ENCODE measurements at places on chromosomes 12 and 14.
A peak's percentile ranks its signal among the peaks of the same experiment; 100 is the strongest.

- no peak for DNase-seq
Observed at GRCh38 chr12:15620741-15621539, 168.2 kb downstream of the EPS8 start.

DNA sequence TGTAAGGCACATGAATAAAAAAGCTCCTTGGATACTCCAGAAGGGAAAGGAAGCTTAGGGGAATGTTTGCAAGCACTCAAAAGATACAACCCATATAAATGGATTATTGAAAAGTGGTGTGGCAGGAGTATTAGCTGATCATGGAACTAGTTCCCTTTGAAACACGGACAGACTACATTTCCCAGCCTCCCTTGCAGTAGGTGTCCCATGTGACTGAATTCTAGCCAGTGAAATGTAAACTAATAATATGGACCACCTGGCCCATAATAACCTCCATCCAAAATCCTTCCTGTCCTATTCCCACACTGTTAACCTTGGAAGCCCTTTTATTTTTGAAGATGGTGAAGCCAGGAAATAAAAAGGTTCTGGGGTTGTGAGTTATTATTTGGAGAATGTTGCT, 242.3 kb downstream of the SUDS3 start:
- no peak for DNase-seq

DNA sequence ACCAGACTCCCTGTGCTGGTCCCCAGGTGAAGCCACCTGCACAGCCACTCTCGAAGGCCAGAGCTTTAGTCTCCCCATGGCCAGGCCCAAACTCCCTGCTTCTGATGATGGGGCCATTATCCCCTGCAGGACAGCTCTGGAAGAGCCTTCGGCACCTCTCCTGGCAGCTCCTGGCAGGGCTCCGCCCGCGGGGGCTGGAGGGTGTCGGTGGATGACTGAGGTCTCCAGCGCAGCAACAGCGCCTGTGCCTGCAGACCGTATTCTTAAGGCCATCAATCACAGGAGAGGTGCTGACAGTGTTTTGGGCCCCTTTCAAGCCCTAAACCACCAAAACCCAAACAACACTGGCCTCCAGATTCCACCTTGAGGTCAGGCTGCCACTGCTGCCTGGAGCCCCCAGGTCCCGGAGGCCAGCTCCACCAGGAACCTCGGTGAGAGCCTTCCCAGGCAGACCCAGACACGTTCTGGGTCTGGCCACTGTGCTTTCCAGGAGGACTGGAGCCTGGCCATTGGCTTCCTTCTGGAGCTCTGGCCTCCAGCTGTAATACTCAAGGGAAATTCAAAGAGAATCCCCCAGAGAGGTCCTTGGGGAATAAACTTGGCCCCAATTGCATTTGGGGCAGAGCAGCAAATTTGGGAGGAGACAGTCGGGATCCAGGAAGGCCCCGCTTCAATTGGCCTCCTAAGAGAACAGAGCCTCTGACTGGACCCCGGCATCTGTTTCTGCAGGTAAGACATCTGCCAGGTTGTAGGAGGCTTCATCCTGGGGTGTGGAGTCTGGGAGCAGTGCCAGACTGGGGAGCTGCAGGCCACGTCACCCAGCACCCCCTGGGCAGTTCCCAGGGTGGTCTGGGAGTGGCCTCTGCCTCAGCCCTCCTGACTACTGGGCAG, 210.6 kb upstream of the RTL1 start:
- no peak for DNase-seq

DNA sequence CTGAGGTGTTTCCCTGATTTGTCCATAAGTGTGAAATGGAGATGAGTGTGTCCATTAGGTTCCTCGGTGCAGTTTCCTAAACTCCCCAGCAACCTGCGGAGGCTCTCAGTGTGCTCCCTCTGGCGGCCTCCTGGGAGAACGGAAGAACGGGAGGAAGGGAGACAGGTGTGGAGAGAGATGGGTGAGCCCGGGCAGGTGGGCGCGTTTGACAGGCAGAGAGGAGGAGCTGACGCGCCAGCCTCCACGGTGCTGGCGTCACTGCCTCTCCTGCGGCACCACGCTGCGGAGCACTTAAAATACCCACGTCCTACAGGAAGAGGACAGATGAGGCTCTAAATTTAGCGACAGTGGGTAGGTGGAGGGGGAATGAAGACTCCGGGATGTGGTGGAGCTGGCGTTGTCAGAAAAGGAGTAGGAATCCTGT, 26.8 kb upstream of the PEX5 start:
- peak; percentile 12 for DNase-seq

GRCh38 chr14:65948302-65948701, 535.8 kb downstream of the FUT8 start:
- no peak for DNase-seq

DNA sequence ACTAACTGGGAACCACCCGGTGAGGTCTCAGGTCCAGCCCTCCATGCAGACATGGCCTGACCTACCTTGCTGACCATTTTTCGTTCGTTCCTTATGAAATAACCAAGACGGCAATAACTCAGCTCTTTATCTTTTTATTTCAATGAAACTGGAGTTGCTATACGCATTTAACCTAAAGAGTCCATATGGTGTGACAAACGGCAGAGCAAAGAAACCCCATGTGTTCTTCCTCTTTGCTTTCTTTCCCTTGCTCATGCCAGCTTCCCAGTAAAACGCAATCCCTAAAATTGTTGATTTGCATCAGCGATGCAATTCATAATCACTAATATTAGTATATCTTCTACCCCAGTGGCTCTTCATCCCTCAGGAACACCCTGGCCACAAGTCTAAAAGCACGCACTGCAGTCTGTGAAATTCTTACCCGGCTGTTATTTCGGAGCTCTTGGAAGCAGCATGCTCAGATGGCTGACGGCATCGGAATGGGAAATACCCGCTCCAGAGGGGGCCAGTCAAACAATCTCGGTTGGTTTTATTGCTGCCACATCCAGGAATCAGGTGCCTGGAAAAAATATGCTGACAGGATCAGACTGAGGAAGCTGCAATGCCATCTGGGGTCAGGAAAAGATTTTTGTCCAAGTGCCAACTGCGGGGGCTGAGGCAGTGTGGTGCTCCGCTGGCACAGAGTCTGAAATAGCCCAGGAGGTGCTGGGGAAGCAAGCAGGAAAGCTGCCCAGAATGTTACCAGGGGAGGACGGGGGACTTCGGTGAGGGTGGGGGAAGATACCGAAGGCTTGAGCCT, 28.2 kb upstream of the KCNA1 start:
- DNase-seq: no peak

DNA sequence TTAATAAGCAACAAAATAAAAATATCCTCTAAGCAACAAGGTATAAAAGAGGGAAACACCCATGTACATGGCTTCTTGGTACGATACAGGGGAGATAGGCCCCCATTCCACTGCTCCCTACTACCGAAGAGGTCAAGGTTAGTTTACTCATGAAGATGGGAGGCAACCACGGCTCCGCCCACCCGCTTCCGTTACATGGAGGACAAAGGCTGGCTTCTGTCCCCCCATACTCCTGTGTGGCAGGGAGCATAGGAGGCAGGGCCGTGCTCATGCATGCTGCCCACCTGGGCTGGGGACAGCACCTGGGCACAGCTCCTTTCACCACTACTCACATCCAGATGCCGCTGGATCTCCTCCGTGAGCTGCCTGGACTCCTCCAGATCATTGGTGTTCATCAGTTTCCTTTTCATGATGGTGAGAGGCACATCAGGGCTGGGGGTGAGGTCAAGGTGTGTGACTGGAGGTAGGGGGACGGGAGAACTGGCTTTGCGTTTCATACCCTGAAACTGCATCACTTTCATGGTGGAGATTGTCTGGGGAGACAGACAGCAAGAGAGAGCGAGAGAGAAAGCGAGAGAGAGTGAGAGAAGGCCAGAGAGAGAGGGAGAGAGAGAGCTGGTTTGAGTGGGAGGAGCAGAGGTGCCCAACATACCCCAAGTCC, 39.0 kb downstream of the LGMN start:
- no peak for DNase-seq

DNA sequence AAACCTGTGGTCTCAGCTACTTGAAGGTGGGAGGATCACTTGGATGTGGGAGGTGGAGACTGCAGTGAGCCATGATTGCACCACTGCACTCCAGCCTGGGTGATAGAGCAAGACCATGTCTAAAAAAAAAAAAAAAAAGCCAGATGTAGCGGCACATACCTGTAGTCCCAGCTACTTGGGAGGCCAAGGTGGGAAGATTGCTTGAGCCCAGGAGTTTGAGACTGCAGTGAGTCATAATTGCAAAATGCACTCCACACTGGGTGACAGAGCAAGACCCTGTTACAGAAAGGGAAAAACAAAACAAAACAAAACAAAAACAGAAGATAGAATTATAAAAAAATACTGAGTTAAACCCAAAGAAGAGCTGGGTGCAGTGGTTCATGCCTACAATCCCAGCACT, 29.1 kb upstream of the APOF start:
- DNase-seq: no peak

- DNase-seq: no peak
Observed at GRCh38 chr14:44912041-44912869, 49.5 kb downstream of the KLHL28 start.

GRCh38 chr14:24052656-24053547, 1.1 kb downstream of the CARMIL3 start:
- peak; percentile 37 for DNase-seq

DNA sequence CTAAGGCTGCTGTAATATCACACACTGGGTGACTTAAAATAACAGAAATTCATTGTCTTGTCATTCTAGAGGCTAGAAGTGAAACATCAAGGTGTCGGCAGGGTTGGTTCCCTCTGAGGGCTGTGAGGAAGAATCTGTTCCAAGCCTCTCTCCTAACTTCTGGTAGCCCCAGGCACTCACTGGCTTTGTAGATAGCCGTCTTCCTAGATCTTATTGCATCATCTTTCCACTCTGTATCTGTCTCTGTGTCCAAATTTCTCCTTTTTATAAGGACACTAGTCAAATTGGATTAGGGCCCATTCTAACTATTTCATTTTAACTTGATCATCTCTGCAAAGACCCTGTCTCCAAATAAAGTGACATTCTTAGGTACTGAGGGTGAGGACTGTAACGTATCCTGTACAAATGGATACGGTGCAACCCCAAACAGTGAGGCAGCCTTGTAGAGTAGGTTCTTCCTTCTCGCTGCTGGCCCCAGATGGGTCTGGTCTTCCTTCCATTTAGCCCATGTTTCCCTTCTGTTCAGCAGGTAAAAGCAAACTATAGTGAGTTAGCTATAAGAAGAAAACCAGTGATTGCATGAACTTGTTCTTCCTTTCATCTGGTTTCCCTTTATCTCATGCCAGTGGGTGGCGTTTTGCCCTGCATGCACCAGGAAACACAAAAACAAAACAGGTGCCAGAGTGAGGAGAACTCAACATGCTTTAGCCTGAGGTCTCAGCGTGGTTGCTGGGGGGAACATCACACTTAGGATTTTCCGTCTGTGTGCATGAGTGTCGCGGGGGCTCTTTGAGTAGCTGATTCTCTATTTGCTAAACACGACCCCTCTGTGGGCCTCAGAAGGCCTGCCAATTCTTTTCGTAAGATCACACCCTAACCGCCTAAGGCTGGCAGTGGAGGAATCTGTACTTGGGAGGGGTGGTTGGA, 19.5 kb downstream of the TTC9 start:
- peak; percentile 69 for DNase-seq

DNA sequence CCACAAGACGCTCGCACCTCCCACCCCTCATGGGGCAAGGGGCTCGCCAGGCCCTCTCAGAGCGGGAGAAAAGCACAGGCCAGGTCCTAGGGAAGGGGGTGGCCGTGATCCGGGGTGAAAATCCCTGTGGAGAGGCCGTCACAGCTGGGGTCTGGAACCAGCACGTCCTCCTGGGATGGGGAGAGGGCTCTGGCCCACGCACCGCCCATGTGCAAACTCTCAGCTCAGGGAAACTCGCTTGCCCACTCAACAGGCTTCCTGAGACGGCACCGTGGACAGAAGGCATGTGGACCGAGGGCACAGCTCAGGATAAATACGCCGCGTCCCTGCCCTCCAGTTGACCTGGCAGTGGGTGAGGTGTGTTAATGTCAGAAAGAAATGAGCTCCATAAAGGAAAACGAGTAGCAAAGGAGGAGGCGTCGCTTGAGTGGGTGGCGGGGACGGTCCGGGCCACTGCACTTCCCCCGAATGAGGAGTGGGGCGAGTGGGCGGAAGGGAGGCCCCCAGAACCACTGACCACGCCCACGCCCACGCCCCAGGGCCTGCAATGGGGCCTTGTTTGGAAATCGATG, 57.6 kb upstream of the GALNT9 start:
- no peak for DNase-seq

- DNase-seq: no peak
Observed at GRCh38 chr14:95875831-95876760, 536 bp upstream of the TUNAR start.

- no peak for DNase-seq
Observed at GRCh38 chr12:18753481-18754123, 15.7 kb downstream of the CAPZA3 start.

- no peak for DNase-seq
Observed at GRCh38 chr14:61106959-61107641, 126.1 kb downstream of the SLC38A6 start.

- no peak for DNase-seq
Observed at GRCh38 chr14:104395941-104396681, 183.5 kb upstream of the C14orf180 start.

DNA sequence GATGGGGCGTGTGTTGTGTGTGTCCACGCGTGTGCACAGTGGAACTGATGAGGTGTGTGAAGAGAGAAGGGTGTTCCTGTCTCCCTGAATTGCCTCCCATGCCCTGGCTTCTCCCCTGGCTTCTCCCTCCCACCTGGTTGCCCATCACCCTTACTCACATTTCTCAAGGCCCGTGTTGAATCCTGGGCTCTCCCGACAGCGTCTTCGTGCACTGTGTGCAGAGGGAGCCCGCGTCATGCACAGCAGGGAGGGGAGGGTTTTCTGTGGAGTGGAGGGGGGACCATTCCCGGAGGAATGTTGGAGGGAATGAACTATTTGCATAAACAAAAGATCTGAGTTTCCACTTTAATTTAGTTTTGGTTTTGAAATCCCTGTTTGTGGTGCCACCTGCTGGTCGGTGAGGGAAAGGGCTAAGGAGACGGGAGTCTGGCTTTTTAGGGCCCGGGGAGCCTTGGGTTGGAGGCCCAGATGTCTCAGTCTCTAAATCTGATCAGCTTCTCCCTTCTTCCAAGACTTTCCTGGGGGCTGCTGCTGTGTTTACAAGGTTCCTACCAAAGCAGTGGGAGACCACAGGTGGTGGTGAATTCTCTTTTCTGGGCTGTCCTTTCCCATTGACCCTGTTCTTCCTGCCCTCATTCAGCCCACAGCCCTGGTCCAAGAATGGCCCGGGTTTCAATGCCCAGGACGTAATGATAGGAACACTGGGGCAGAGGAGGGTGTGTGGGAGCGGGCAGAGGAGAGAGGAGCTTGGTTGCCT, at the start of gene C1R:
C1R (minus strand) TSS at position 217 of the 757 bp plus-strand sequence; CDS start at position 160, 57 bp downstream.
- peak; percentile 73 for DNase-seq

GRCh38 chr12:57865084-57865751, 18.7 kb upstream of the CTDSP2 start:
- DNase-seq: peak; percentile 43

GRCh38 chr12:94401326-94401725, 58.3 kb downstream of the CEP83 start:
- no peak for DNase-seq

DNA sequence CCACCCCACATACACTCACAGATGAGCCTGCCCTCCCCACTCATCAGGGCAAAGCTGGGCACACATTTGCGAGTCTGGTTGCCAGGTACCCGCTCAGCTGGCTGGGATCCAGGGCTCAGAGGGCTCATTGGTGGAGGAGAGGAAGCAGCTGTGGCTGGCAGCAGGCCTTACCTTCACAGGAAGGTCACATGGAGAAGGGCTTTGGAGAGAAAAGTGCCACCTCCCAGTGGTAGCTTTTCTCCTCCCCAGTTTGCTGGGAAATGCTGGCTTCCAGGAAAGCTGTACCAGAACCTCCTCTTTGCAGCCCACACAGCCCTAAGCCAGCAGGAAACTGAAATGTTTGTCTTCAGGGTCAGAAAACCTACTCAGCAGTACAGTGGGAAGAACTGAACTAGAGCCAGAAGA, 55.6 kb downstream of the LGMN start:
- no peak for DNase-seq

- DNase-seq: no peak
Observed at GRCh38 chr12:7101047-7101693, 7.8 kb downstream of the C1RL start.

Data from CD4-positive, alpha-beta T cell treated with Interleukin-12 subunit alpha and Interleukin-12 subunit beta, for 1 hour (primary cell).